ENCODE measurements at places on chromosomes 12 and 14.

GRCh38 chr14:41925409-41925808 is 318.7 kb downstream of the LRFN5 start:
- DNase-seq, result peak; percentile 1

GRCh38 chr14:74491956-74492775 is 939 bp downstream of the NPC2 start:
- DNase-seq, result peak; percentile 49

DNA sequence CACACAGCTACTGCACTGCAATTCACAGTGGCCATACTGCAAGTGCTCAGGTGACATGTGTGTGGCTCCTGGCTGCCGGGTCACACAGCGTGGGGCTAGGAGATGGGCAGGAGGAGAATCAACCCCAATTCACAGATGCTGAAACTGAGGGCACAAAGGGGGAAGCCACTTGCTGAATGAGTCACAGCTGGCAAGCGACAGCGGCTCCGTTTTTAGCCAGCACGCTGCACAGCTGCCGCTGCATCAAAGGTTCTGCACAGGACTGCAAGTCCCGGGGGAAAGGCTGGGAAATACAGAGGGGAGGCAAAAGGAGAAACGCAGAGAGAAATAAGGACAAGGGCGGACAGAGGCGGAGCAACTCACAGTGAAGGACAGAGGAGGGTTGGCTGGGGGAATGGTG is 57.9 kb downstream of the KDM2B start:
- DNase-seq, result no peak

GRCh38 chr12:88604646-88605045 is 24.4 kb upstream of the KITLG start:
- DNase-seq, result no peak

- peak; percentile 48 for DNase-seq
Observed at GRCh38 chr12:45208604-45209487, 7.0 kb upstream of the ANO6 start.

DNA sequence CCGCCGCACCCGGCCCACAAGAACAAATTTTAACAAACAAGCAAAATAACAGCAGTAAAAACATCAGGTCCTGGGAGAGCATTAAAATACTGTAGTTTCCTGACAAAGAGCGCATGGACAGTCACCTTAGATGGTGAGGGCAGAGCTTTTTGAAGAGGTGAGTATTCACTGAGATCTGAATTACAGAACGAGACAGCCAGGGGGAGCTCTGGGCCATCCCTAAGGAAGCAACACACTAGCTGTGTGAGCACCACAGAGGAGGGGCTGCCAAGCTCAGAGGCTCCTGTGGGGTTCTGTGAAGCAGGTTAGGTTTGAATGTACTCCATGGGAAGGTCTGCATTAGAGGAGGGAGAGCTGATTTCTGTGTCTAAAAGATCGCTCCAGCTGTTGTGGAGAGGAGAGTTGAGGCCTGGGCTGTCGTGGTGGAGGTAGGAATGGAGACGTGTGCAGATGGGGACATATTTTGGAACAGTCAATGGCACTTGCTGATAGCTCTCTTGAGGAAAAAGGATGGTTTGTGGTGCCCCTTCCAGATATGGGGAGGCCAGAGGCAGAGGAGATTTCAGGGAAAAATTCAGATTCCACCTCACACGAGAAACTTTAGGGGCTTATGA is 72.9 kb downstream of the TRAFD1 start:
- DNase-seq, result peak; percentile 53

DNA sequence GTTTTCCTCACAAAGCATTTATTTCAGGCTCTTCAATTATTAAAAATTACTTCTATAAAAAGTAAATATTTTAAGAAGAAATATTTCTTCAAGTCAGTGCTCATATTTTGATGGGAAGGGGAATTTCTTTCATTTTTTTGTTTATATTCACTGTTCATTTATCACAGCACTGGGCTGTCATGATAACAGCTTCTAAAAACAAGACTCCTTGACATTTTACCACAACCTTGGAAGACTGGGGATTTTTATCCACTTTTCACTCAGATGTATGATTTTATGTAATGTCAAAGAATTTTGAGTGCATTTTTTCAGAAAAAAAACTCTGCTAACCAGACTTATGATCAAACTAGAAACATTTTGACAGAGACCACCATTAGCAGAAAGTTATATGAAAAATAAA is 149.7 kb downstream of the PHLDA1 start:
- DNase-seq, result no peak

GRCh38 chr12:31370531-31371255 is 44.7 kb upstream of the SINHCAF start:
- no peak for DNase-seq

Data from bronchial epithelial cell (primary cell).